ENCODE measurements at places on chromosomes 6 and 20.

- DNase-seq = no peak
Observed at GRCh38 chr6:116381000-116381399, 10.3 kb downstream of the DSE start.

DNA sequence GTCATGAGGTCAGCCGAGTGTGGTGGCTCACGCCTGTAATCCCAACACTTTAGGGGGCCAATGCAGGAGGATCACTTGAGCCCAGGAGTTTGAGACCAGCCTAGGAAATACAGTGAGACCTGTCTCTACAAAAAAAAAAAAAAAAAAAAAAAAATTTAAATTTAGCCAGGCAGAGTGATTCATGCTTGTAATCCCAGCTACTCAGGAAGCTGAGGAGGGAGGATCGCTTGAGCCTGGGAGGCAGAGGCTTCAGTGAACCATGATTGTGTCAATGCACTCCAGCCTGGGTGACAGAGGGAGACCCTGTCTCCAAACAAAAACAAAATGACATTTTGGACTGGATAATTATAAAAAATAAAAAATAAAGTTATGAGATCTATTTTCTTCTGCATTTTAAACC, 56.2 kb downstream of the ADGRF1 start:
- no peak for DNase-seq

DNA sequence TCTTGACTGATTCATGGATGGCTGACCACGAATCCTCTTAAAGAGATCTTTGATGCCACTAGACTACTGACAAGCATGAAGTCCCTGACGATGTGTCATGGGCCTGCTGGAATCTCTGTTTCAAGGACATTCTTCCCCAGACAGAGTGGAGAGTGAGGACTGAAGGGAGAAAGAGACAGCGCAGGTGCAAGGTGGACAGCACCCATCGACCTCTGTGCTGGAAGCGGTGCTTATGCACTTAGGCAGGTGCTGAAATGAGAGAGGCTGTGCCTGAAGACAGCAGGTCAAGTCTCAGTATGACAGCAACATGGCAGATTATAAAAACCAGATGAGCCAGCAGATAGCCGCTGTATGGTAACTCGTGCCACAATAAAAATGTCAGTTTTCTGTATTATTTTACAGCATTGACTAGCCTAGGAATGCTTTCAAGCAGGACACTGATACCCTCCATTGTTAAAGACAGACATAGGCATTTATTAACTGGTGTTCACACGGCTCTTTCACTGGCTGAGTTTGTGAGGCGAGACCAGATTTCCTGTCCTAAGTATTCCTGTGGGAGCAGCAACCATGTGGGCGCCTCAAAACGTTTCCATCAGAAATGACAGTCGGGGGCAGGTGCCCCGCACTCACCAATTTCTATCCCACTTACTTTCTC, 47.5 kb downstream of the FOXC1 start:
- DNase-seq = no peak

- no peak for DNase-seq
Observed at GRCh38 chr6:28709478-28710349, 184.0 kb downstream of the GPX5 start.

DNA sequence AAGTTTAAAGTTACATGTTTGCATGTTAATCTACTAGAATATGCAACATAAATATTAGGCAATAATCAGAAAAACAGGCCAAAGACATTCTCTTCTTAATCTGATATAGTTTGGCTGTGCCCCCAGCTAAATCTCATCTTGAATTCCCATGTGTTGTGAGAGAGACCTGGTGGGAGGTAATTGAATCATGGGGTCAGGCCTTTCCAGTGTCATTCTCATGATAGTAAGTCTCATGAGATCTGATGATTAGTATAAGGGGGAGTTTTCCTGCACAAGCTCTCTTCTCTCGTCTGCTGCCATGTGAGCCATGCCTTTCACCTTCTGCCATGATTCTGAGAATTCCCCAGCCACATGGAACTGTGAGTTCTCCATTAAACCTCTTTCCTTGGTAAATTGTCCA, 1241.7 kb upstream of the ADGRB3 start:
- DNase-seq = no peak

- DNase-seq = no peak
Observed at GRCh38 chr20:49466114-49466912, 16.2 kb downstream of the KCNB1 start.

DNA sequence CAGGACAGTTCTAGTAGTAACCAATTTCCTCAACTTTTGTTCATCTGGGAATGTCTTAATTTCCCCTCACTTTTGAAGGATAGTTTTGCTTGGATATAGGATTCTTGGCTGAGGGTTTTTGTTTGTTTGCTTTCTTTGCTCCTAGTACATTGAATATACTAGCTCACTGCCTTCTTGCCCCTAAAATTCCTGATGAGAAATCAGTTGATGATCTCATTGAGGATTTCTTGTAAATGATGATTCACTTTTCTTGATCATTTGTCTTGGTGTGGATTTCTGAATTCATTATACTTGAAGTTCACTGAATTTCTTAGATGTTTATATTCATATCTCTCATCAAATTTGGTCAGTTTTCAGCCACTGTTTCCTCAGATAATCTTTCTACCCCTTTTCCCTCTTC, 49.1 kb upstream of the PRDM1 start:
- DNase-seq = no peak

DNA sequence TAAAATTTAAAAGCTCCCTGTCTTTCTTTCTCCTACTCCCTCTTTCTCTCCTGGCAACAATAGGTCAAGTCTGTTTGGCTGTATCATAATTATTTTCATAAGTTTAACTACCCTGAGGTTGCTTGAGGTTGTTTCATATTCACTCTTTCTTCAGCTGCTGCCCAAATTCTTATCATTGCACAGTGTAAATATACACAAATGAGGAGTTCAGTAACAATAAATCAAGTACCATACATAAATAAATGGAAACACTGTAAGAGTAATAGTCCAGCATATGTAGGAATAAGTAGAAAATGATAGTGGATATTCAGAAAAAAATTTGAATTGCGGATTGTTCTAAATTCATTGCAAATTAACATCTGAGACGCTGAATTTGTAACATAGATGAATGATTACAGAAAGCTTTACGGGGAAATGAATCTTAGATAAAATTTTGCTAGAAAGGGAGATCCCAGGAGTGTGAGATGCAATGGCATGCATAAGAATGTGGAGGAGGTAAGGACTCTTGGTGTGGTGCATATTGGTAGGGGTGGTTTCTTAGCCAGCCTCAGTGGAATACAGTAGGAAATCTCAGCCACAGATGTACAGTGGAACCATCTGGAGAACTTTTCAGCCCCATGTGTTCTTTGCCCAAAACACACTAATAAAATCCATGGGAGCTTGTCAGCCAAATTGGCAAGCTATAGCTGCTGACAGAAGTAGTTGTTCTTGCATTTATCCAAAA, 480.7 kb downstream of the HTR1B start:
- no peak for DNase-seq

DNA sequence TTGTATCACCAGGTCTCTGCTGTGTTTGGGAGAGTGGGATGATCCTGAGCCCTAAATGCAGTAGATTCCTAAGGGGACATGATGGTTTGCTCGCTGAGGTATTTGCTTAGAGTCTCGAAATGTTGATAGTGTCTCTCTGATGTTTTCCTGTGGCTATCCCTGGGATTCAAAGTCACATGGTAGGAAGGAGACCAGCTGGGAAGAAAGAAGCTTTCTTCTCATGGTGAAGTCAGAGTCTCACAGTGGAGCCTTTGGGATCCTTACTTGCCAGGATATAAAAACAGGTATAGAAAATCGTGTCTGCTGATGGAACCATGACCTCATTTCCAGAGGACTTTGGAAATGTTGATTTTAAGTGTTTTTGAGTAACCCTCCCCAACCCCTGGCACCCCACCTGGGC, 259.3 kb upstream of the SUPT3H start:
- no peak for DNase-seq

DNA sequence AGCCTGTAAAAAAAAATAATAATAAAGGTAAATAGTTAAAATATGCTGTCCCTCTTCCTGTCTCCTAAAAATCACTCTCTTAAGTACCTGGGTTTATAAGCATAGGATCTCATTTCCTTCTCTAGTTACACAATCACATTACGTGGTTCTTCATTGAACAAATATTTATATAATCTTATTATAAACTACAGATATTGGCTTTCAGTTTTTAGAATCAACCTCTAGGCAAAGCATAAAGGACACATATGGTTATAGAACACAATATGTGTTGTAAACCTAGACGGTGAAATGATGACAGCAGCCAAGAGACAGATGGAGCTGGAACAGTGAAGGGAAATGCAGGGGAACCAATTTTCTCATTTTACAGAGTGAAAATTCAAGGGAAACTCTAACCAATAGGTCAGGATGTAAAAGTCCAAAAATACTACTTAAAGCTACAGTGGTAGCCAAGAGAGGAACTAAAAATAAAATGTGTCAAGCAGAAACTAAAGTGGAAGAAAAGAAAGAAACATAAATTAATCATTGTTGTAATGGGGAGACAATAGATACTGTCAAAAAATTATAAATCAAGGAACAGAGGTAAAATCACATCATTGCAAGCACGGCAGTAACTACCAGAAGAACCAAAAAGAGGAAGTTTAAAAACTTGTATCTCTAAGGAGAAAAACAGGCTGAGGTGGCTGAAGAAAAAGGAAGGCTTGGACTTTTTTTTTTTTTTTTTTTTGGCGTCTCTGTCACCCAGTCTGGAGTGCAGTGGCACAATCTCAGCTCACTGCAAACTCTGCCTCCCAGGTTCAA, 82.8 kb upstream of the CDYL start:
- DNase-seq = no peak

GRCh38 chr6:152078001-152078400, 270.5 kb downstream of the ESR1 start:
- DNase-seq = no peak

DNA sequence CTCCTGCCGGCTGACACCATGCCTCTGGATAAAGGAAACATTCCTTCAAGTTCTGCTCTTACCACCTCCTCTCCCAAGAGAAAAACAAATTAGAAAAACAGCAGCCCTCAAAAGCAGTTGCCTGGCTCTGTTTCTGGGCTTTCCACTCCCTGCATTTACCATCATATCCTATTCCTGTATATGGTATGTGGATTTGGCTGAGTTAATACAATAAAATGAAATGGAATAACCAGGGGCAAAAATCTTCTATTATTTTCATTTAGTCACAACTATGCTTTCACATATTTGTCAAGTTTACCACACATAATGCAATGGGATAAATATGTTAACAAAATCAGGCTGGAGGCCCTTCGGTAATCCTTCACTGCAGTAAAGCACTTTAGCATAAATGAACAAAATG, 34.3 kb downstream of the COL12A1 start:
- no peak for DNase-seq

- DNase-seq = no peak
Observed at GRCh38 chr6:40705354-40705753, 118.2 kb upstream of the LRFN2 start.

DNA sequence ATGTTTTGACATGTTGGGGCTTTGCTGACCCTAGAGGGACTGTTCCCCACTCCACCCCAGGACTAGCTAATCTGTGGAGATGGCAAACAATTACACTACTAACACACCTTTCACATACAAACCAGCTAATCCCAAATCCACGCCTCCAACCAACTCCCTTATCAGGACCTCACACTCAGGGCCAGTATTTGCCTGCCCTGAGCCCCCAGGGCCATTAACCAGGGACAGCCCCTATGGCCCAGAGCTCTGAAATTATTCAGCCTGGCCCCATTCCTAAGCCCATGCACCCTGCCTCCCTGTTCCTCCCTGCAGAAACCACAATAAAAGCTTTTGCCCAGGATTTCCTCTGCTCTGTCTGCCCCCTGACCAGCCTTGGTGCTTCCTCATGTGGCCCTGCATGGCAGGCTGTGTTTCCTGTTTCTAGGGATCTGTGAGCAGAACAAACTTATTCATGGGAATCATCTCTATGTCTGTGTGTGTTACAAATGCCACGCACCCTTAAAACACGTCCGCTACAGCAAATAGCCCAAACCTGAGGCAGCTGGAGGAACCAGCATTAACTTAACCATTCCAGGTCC, 121.2 kb downstream of the PXDC1 start:
- DNase-seq = no peak

GRCh38 chr6:72386324-72386723, 235.5 kb upstream of the KCNQ5 start:
- DNase-seq = no peak

- no peak for DNase-seq
Observed at GRCh38 chr6:22323848-22324247, 27.0 kb upstream of the PRL start.

DNA sequence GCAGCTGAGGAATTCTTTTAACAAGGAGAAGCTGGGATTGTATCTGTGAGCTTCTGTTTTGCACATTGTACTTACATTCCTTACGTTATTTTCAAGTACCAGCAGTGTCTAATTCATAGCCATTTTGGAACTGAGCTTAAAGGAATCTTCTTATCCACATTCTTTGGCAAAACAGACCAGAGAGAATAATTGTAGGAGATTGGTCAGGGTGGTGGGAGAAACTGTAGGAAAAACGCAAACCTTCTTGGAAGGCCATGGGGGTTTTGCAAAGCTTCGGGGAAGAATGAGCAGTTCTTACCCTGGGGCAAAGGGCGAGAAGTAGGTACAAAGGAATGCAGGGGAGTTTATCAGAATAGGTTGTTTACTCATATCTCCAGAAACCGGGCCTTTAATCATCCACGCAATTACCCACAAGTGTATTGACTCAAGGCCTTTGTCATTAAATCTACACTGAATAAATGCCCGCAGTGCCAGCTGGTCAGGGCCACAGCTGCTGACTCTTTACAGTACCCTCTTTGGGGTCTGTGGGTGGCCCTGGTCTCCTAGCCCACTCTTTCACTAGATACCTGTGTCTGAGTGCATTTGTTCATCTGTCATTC, 39.6 kb upstream of the SPTLC3 start:
- no peak for DNase-seq

DNA sequence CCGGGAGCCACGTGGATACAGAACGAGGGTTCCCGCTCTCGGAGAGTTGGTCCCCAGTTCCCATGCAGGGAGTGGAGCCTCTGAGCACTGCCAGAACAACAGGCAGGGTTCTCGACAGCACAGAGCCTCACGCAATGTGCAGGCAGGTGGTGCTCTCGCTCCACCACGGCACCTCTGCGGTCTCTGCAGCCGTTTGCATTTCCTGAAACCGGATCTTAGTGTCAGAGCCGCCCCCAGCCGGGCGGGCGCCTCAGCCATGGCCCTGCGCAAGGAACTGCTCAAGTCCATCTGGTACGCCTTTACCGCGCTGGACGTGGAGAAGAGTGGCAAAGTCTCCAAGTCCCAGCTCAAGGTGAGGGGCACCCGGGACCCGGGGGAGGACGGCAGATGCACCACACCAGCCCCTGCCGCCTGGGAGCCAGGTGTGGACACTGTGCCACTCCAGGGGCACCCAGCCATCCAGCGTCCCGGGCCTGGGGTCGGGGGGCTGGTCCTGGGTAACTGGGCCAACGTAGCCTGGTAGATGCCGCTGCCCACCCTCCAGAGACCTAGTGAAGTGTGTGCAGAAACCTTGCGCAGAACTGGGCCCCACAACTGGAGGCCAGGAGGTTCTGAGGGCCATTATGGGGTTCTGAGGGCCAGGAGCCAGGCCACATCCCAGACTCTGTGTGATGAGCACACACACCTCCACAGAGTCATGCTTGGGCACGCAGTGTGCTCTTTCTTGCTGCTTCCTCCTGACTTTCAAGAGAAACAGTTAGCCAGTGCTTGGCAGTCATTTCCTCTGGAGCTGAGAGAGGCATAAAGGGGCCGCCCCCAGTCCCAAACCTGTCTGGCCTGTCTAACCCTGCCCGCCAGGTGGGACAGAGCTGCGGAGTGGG, at the start of gene DEF6:
Gene DEF6, plus strand, starts transcription at position 218 of the 881 bp plus-strand sequence. Its CDS starts 39 bp downstream, at position 257.
- DNase-seq = peak; percentile 91

Data from germinal center (tissue), 1 donor.